ENCODE measurements at places on chromosomes 13 and 19.

GRCh38 chr19:3970313-3970807, 539 bp downstream of the DAPK3 start:
- DNase-seq, result no peak

- no peak for DNase-seq
Measured at GRCh38 chr19:18742838-18743783, 48.0 kb downstream of the COMP start.

DNA sequence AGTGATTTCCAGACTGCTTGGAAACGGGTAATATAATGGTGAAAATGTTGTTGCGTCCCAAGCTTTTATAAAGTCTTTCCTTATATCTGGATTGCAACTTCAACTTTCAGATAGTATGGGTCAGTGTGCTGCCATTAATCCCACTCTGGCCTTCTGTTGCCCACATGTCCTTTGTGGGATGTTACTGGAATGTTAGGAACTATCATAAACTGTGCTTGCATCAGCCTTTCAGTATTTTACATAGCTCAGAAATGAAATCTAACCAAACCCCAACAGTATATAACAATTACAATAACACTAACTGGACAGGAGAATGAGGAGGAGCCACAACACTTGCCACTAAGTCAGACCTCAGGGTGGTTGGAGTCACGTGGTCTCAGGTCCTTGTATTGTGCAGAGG, 78.9 kb downstream of the LNX2 start:
- DNase-seq, result peak; percentile 28

DNA sequence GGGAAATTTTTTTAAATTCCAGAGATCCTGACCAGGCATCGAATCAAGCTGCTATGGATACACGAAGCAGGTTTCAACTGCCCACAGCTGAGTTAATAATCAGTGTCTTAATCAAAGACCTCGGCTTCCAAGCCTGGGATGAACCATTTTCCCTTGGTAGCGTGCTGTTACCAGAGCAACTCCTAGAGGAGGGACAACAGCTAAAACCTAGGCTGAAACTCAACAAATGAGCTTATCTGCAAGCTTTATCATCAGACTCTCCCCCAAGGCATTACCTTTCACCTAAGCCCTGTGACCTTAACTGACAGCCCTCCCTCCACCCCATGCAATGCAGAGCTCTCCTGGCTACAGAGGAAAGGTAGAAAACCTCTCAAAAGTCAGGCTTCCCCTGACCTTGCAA, 39.7 kb downstream of the RCBTB1 start:
- DNase-seq, result no peak

DNA sequence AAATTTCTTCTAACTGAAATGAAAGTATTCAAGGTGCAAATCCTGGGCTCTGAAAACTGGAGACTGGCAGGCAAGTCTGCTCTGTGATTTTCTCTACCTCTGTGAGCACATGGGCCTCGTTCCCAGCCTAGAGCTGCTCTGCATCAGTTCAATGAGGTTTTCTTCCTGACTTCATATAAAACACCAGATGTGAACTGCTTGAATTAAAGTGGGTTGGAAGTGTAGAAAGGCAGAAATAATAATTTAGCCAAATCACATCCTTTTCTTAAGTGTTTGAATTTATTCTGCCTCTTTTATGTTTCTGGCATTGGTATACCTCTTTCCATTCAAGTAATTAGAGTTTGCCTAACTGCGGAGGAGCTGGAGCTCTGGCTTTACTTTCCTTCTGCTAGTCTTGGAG, 540.8 kb downstream of the OLFM4 start:
- no peak for DNase-seq

GRCh38 chr19:30136611-30137195, 194.7 kb downstream of the URI1 start:
- no peak for DNase-seq

DNA sequence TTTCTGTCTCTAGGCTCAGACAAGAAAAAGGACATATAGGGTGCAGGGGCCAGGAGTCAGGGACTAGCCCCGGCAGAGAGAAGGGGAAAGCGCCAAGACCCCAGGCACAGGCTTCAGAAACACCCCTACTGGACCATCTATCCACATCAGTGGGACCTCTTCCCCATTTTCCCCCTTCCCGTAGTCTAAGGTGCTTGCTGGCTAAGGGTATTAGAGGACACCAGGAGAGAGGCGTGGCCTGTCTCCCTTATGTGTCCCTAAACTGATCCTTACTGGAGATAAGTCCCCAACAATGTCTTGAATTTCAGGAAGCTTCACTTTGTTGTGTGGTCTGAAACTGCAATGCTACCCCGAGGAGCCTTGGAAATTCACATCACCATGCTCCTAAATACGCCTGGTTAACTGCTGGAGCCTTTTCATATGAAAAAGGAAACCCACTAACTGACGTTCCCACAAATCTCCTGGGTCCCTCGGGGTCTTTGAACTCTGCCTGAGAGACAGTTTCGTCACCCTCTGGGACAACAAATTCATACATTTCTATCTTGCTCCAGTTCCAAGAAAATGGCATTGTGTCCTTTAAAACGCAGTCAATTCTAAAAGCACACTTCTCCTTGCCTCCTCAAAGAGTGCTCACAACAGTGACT, 197.7 kb downstream of the COL4A1 start:
- DNase-seq, result no peak

DNA sequence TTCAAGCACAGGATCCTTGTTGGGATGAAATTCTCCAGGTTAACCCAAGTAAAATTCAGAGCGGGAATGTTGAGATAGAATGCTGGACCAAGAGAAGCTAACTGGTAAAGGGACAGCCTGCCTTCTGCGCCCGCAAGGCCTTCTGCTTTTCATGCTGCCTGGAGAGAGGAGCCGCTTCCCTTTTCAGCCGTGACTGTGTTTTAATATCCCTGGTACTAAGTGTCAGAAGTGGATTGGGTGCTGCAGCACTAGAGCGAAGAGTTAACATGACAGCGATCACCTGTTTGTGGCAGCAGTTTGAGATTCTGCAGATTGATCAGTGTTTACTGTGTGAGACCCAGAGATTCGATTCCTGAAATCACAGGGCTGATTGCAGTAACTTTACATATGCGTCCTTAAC, 197.4 kb upstream of the ZNF536 start:
- DNase-seq, result no peak

- DNase-seq, result no peak
Measured at GRCh38 chr13:47639738-47640447, 361.2 kb downstream of the SUCLA2 start.

GRCh38 chr19:6765738-6766356, 1.4 kb downstream of the SH2D3A start:
- no peak for DNase-seq

- no peak for DNase-seq
Measured at GRCh38 chr19:1435378-1435989, 2.7 kb upstream of the RPS15 start.

GRCh38 chr13:21025539-21025938, 35.8 kb downstream of the LATS2 start:
- DNase-seq, result no peak

GRCh38 chr19:41089959-41090358, 1.7 kb downstream of the CYP2A13 start:
- DNase-seq, result no peak
